T-helper 2 cell (primary cell): ENCODE measurements at places on chromosomes 4 and X.

DNA sequence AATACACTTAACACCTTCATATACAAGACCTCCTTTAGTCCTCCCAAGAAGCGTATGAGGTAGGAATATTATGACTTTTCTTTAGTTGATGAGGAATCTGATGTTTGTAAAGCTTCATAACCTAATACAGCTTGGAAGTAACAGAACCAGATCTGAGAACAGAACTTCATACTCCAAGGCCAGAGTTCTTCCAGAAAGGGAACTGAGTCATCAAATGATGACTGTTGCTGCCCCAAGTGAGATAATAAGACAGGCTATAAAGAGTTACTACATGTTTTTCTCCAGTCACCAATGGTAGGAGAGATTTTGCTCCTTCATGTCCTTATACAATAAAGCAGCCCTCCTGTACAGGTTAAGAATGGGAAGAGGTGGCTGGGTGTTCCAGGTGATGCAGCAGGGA is 74.3 kb upstream of the ANXA3 start:
- no peak for DNase-seq

- DNase-seq: no peak
Observed at GRCh38 chrX:120463241-120463640, 5.9 kb downstream of the LAMP2 start.

DNA sequence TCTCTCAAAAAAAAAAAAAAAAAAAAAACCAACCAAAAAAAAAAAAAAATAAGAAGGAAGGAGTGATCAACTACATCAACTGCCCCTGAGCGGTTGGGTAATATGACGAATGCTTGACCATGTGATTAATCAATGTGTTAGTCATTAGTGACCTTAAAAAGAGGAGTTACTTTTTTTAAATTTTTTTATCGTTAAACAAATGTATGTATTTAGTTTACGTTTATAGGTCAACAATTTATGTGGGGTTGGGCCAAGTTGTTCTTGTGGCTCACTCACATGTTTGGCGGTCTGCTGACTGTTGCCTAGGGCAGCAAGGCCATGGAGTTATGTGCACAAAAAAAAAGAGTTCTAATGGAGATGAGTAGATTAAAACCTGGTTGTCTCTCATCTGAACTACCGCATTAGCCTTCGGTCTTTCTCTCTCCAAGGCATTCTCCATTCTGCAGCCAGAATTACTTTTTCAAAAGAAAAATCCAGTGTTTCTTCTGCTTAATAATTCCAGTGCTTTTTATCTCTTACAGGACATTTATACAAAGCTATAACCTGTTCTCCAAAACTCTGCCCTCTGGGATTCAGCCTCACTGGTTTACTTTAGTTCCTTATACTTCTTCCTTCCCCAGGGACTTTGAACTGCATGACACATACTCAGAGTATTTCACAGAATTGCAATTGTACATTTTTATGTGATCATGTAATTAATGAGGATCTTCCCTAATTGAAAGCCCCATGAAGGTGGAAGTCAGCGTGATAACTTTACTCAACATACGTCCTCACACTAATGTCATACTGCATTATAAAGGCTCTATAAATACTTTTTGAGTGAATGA is 505.5 kb downstream of the ANKRD50 start:
- DNase-seq: no peak

- no peak for DNase-seq
Observed at GRCh38 chrX:19860571-19860970, 26.8 kb downstream of the SH3KBP1 start.

GRCh38 chrX:118630848-118631247 is 96.6 kb upstream of the IL13RA1 start:
- DNase-seq: no peak

- no peak for DNase-seq
Observed at GRCh38 chrX:45191820-45192409, 8.8 kb downstream of the DIPK2B start.

GRCh38 chr4:87192145-87192919 is 28.1 kb downstream of the KLHL8 start:
- no peak for DNase-seq

DNA sequence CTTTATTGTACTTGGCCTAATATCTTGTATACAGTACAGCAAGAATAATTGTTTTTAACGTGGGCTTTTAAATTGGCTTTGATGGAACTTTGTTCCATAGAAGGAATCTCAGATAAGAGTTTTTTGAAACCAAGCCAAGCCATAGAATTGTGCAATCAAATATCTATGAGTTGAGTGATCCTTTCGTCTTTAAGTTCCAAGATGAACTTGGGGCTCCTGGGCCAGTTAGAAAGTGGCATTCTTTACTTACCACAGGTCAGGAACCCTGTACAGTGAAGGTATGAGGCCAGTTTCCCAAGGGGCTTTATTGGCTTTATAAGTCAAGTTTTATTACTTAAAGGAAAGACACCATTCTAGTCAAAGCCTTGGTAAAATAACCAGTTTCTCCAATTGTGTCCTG is 2104.2 kb downstream of the PCDH7 start:
- no peak for DNase-seq

- DNase-seq: no peak
Observed at GRCh38 chrX:26411045-26411444, 195.1 kb downstream of the MAGEB5 start.

DNA sequence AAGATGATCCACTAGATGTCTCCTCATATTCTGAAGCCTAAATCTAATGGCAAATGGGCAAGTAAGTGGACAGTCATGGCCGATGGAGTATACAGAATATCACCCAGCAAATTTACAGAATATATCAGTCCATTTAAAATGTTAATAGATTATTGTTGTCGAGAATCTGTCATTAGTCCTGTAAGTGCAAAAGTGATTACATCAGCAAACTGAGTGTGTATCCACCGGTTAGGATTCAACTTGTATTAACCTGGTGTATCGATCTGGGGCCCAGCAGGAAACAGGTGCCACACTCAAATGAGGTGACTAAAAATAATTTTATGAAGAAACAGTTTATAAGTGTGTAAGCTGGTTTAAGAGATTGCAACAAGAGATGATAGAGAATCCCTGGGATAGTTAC is 367.9 kb upstream of the FAM47C start:
- DNase-seq: no peak

DNA sequence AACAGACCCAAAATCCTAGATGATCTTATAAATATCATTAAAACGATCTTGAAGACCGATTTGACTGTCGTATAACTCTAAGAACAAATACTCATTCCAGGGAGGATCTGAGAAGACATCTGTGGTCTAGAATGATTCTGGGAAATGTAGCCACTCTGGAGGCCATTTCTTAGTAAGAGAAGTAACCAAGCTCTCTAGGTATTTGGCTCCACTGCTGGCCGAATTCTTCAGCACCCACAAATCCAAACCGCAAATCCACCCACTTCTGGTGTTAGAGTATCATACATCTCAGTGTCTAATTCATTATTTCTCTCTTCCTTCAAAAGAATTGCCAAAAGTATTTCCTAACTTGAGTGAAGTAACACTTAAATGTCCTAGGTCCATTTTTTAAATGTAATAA is 23.9 kb downstream of the KLHL5 start:
- DNase-seq: no peak

- no peak for DNase-seq
Observed at GRCh38 chr4:102637391-102637790, 123.4 kb downstream of the MANBA start.

DNA sequence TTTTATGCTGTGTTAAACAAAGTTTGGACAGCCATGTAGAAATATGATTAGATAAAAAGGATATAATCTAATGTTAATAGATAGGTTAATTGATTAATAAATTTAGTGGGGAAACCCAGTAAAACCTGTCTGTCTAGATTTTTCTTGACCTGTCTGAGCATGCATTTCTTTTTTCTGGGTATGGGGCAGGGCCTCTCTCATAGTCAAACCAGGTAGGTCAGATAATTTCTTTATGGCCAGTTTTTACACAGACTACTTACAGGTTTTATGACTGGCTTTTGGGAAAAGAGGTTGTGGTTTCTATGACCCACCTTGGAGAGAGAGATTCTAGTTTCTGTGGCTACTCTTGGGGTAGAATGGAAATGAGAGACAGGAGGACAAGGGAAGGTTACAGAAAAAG is 135.6 kb upstream of the EPHA5 start:
- DNase-seq: no peak

DNA sequence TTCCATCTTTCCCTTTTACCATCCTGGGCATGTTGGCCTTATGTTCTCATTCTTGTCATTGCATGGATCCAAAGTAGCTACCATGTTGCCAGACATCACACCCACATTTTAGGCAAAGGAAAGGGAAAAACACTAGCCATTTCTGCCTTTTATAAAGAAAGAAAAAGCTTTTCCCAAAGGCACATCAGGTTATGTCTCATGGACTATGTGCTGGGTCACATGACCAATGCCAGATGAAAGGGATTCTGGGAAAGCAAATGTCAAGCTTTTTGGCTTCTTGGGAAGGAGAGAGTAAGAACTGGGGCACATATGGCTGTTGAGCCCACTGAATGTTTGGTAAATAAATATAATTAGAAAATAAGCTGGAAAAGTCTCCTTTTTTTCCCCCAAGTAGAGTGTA is 4.3 kb upstream of the SOD3 start:
- DNase-seq: no peak

DNA sequence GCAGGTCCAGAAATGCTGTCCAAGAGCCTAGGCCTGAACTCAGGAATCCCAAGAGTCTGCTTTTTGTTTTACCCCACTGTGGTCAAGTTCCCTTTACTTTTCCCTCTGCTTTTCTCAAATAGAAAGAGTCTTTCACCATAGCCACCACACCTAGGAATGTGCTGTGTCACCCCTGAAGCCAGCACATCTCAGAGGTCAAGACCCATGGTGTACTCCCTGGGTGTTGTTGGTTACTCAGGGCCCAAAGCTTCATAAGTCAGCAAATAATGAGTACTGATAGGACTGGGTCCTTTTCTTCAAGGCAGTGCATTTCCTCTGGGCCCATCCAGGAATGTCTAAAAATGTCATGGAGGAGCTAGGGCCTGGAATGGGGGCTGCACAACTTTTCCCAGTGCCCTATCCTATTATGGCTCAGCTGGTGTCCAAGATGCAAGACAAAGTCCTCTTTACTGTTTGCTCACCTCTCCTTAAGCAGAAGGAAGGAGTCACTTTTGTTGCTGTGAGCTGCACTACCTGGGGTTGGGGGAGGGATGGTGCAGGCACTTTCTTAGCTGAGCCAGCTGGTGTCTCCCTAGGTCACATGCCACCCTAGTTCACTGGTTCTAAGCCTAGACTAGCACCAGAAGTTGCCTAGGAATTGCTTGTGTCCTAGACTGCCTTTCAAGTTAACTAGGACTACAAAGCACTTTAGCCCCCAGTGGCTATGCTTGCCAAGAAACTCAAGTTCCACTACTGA is 62.4 kb upstream of the RXFP1 start:
- no peak for DNase-seq
